Activated naive CD8-positive, alpha-beta T cell treated with anti-CD3 and anti-CD28 coated beads, Interleukin-2, amount 10 ng/mL, durations not matched to agents 7 days and 5 days (primary cell): ENCODE measurements at places on chromosomes 5 and 9.

- no peak for DNase-seq
- H3K4me1 ChIP-seq = peaks cover 4% of the 10 kb centered on the region
- H3K27me3 ChIP-seq = no peaks in the 10 kb centered on the region
Observed at GRCh38 chr5:139678751-139679750, 30.9 kb downstream of the CXXC5 start.

DNA sequence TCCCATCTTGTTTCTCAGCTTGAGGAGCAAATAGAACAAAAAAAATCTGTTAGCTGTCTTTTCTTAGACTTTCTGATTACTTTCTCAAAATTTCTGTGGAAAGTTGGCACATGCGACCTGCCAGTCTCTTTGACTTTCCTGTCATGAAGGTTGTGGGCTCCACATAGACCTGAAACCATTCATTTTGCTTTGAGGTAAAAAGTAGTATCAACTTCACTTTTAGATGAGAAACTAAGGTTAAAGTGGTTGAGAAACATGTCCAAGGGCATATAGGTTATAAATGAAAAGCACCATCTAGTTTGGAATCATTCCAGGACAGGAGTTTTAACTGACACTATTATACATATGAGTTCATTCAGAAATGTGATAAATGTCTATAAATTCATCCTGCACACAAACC lies 42.7 kb downstream of the ST8SIA4 start:
- H3K4me3 ChIP-seq = no peak overlapping the region
- no peaks in the 10 kb centered on the region for H3K27me3 ChIP-seq
- H3K4me1 ChIP-seq = peaks cover 24% of the 10 kb centered on the region
- peaks cover 47% of the 10 kb centered on the region for H3K36me3 ChIP-seq

- no peaks in the 10 kb centered on the region for H3K27me3 ChIP-seq
- no peak for DNase-seq
- peaks cover 13% of the 10 kb centered on the region for H3K4me1 ChIP-seq
- peaks cover 6% of the 10 kb centered on the region for H3K36me3 ChIP-seq
Observed at GRCh38 chr5:54753034-54753433, 232.4 kb downstream of the ESM1 start.

DNA sequence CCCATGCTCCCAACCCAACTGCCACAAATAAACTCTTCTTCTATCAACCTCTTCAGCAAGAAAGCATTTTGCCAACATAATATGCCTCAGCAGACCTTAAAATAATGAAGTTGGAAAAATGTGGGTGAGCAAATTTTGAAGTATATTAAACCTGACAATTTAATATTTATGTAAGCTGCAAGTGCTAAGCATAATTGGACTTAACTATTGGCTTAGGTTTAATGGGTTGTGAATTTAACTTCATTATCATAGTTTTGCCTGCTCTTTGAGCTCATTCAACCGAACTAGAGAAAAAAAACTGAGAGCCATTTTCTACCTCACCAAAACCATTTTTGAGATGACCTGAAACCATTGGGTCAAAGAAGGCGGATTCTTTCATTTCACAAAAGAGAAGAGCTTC lies 805.5 kb upstream of the DMAC1 start:
- no peaks in the 10 kb centered on the region for H3K36me3 ChIP-seq
- no peak overlapping the region for H3K27ac ChIP-seq
- H3K4me1 ChIP-seq = no peaks in the 10 kb centered on the region
- no peak for DNase-seq

DNA sequence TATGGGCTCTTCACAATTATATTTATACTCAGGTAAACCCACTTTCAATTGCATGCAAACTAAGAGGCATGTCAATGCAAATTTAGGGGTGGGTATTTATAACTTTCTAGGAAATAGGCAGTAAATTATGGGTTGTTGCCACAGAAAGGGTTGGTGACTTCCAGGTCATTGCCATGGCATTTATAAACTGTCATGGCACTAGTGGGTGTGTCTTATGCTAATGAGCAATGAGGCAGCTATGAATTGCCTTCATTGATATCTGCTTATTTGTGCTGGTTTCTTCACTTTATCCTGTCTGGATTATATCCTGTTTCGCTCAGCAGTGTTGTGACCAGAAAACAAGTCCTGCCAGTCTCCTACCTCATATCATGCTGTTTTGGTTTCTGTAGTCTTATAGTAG lies 597.3 kb upstream of the DAB2 start:
- peaks cover 20% of the 10 kb centered on the region for H3K27me3 ChIP-seq
- peaks cover 3% of the 10 kb centered on the region for H3K36me3 ChIP-seq
- H3K4me3 ChIP-seq = no peak overlapping the region
- no peaks in the 10 kb centered on the region for H3K4me1 ChIP-seq

- H3K4me3 ChIP-seq = no peak overlapping the region
- DNase-seq = no peak
- H3K36me3 ChIP-seq = no peaks in the 10 kb centered on the region
Observed at GRCh38 chr9:33649463-33649862, 125.4 kb downstream of the ANKRD18B start.
